ENCODE measurements at places on chromosomes 13 and 19.
A peak's percentile ranks its signal among the peaks of the same experiment; 100 is the strongest.

GRCh38 chr13:99861771-99862170 lies 109.8 kb downstream of the ZIC5 start:
- no peak for DNase-seq

- no peak for DNase-seq
Measured at GRCh38 chr13:112131713-112132113, 64.8 kb downstream of the SOX1 start.

DNA sequence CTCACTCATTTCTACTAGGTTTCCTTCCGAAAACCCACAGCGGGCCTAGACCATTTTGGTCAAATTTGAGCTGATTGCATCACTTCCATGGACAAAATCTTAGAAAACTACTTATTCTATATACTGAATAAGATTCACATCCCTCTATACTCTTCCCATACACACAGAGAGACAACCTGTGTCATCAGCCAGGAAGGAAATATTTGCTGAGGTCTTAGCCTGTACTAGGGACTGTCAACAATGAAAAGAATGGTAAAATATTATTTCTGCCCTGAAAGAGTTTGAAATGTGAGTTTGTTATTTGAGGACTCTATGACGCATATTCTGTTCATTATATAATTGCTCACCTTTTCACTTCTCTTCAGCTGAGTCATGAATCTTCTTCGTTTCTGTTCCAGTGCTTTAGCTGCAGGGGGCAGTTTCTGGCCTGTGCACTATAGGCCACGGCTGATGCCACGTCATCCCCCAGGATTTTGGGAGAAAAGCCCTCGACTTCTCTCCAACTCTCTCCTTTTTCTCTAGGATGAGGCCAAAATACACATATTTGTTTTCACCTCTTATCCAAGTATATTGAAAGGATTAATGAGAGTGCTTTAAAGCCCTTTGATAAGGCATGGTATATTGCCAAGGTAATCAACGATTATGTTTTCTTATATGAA lies 47.7 kb downstream of the GSX1 start:
- no peak for DNase-seq

DNA sequence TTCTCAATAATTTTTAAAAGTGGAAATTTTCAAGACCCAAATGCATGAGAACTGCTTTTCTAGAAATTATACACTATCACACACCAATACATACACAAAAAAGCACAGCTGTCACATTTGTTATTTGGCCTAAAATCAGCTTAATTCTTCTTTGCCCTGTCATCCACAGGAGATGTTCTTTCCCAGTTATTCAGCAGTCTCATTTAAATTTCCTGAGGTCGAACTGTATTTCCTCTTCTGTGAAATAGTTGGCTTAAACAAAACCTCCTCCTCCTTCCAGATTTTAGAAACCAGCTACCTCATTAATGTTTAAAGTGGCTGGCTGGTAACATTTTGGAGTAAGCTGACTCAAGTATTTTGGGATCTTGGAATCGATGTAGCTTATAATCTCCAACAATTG lies 39.1 kb downstream of the SMAD9 start:
- no peak for DNase-seq

- DNase-seq, result no peak
Measured at GRCh38 chr19:29400917-29401711, 124.7 kb upstream of the VSTM2B start.

GRCh38 chr19:5479958-5480357 lies 24.7 kb downstream of the ZNRF4 start:
- no peak for DNase-seq

DNA sequence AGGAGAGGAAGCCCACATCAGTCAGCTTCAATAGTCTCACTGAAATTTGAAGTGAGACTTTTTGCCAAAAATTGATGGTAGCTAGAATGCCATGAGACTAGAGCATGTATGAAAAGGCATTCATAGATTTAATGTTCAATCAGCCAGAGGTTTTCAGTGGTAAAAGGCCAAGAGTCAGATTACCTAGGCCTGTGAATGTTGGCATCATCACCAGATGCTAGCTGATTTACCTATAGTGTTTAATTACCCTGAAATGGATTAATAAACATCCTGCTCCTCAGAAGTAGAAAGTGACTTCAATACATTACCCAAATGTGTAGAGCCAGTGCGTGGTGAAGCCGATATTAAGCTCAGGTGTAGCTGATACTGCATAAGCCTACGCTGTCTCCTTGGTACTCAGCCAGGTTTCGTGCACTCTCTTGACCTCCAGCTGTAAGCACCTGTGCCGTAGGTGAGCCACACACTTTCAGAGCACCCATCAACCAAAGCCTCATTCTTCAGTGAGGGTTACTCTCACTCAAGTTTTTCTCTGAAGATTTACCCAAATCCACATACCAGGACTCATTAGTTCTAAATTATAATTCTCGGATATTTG lies 1140.3 kb upstream of the SLC10A2 start:
- DNase-seq, result no peak

GRCh38 chr13:51419001-51419636 lies 33.7 kb downstream of the INTS6 start:
- no peak for DNase-seq

GRCh38 chr13:19663416-19663979 lies 30.0 kb downstream of the MPHOSPH8 start:
- no peak for DNase-seq

GRCh38 chr19:10339380-10339960 lies at the start of gene ICAM3:
Gene ICAM3, minus strand, starts transcription at chr19:10339624. Its CDS starts 10 bp downstream, at chr19:10339614.
- peak; percentile 40 for DNase-seq

Data from T-helper 17 cell (primary cell).